ENCODE measurements at places on chromosomes 7 and 10. TPM values are rescaled to one million over a fixed set of nuclear protein-coding genes. Genes with fewer than 3 reads are reported as not detected.

DNA sequence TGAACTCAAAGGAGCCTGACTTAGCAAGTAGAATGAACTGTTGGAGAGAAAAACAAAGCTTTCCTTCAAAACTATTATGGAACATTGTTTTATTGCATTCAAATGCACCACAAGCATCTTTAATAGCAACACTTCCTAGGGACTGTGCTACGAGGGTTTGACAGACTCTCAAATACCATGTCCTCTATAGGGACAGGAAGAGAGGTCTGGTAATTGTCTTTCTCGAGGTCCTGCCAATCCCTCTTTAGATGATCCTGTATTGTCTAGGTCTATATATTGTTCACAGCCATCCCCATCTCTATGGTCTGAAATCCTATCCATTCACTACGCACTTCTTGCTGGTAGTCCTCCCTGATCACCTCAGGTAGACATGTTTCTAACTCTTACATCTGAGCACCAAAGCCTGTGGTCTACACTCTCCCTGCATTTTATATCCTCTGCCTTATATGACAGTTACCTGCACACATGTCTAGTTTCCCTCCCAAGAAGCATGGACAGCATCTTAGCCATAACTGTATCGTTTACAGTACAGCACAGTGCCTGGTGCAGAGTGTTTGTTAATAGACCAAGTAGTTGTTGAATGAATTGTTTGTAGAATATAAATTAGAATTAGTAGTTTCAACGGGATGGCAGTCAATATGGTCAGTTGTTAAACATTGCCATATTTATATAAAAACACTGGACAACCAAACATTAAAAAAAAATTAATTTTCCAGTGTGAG, 21.7 kb upstream of the LRRC17 start:
- no peak for DNase-seq

GRCh38 chr10:101629837-101630632, 41.9 kb downstream of the DPCD start:
- no peak for DNase-seq

DNA sequence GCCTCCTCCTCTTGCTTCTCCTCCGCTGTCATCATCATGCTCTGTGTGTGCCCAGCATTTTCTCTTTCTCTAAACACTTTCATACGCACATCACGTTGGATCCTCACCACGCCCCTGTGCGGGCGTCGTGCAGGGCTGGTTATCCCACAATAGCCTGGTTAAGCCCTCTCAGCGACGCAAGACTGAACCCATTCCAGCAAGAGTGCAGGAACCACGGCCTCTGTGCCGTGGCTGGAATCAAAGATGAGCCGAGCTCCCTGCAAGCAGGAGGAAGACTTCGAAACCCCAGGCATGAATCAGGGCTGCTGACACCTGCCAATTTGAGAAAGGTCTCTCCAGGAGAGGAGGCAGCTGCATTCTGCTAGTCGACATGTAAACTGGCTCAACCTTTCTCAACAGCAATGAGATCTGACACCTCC, 74.8 kb upstream of the FOXK1 start:
- DNase-seq: no peak

Gene OR2A42
- under 0.01 TPM for total RNA-seq

Gene GIMAP1
- not detected for total RNA-seq

Gene RAB19
- total RNA-seq: not detected
